ENCODE measurements at places on chromosomes 1 and 21. TPM values are rescaled to one million over a fixed set of nuclear protein-coding genes. Genes with fewer than 3 reads are reported as not detected.

GRCh38 chr21:43027846-43028731 is 47.5 kb downstream of the CBS start:
- DNase-seq, result no peak

GRCh38 chr21:29504751-29505321 is 206.1 kb downstream of the BACH1 start:
- no peak for DNase-seq

DNA sequence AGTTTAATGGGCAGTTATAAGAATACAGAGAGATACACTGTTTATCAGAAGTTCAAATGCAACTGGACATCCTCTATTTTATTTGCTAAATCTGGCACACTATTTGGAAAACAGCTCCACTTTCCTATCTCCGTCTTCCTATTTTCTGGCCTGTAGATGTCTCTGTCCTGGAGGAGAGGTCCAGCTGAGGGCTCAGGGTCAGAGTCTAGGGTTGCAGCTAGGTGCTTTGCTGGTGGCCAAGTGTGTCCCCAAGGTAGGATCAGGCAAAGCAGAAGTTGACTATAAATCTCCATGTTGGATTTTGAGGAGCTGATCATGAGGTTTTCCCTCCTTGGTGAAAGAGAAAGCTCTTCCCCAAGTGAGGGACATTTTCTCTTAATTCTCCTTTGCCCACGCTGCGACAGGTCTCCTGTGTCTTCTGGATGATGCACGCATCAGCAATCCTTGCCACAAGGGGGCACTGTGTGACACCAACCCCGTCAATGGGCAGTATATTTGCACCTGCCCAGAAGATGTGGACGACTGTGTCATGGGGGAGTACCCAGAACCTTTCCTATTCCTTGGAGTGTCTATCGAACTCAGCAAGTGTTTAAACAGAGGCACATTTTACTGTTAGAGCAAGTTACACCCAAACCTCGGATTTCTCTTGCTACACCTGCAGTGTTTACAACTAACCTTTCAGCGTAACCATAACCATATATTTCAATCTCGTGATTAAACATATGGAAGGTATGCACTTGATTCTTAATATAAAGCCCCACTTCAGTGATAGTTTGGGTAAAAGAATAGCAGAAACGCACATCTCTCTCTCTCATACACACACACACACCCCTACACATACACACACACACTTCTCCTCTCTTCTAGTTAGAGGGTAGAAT is 10.2 kb downstream of the ADAM30 start:
- DNase-seq, result no peak

GRCh38 chr1:33327587-33328325 is 6.9 kb upstream of the A3GALT2 start:
- no peak for DNase-seq

DNA sequence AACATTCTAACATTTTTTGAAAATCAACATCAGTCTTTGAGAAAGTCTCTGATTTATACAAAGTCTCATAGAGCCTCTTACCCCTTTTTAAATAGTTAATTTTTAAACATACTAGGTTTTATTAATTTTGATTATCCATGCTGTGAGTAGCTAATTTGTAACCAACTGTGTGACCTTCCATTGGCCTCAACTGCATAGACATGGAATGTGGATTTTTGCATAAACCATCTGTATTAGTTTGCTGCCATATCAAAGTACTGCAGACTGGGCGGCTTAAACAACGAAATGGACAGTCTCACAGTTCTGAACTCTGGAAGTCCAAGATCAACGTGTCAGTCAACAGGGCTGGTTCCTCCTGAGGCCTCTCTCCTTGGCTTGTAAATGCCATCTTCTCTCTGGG is 89.2 kb upstream of the AJAP1 start:
- no peak for DNase-seq

DNA sequence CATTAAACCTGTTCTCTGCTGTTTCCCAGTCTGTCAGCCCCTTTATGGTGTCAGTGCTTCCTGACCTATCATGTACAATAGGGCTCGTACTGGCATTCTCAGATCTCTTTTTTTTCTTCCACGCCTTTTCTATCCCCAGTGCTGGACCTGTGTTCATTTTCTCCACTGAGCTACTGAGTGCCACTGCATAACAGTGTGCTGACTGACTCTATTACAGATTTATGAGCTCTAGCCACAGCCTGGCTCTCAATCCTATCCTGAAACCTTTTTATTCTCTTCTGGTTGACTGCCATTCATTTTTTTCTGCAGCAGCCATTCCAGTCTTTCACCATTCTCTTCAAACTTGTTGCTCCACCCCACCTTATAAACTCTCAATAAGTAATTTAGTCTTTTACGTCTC is 59.6 kb upstream of the MACF1 start:
- DNase-seq, result no peak

GRCh38 chr1:145997016-145997717 is 788 bp upstream of the TXNIP start:
- DNase-seq, result no peak

- no peak for DNase-seq
Observed at GRCh38 chr1:15717418-15718125, 18.5 kb upstream of the SLC25A34 start.

DNA sequence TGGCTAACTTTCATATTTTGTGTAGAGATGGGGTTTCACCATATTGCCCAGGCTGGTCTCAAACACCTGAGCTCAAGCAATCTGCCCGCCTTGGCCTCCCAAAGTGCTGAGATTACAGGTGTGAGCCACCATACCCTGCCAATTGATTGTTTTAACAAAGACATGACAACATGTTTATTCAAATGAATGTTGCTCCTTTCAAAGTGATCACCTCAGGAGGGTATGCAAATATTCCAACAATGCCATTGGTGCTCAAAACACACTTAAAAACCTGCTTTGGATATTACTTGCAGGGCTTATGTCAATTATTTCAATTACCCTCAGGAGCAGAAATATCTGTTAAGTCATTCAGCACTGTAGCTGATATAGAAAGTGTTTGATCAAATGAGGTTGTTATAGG is 7.9 kb downstream of the LAX1 start:
- no peak for DNase-seq

DNA sequence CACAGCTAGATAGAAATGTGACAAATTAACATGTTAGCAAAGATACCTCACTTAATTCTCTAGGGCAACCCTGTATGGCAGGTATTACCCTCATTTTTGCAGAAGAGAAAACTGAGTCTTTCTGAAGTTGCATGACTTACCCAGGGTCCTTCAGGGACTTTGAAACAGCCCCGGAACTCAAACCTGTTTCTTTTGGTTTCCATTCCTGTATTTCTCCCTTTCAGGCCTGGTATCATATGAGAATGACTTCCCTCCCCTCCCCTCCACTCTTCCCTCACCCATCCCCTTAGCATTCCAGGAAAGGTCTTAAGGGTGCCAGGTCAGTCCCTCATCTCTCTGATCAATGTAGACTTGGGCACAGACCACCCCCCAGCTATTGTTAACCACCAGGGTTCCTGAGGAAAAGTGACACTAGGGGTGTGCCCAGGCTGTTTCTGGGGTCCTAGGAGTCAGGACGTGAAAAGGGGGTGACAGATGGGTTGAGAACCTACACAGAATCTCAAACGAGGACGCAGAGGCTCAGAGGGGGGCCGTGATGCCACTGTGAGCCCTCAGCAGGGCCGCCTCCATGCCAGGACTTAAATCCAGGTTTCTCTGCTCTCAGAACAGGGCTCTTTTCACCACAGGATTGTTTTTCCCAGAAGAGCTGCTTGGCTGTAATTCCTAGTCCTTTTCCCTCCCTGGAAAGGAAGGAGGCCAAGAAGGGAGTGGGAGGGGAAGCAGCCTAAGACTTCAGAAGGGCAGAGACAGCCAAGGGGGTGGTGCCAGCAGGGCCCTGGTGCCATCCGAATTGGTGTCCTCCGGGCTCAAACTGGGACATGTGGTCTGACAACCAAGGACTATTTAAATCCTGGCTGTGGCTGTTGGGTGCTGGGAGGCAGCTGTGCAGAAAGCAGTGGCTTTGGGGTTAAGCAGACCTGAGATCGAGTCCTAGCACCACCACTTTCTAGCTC is 2.1 kb upstream of the WASF2 start:
- no peak for DNase-seq

- peak; percentile 89 for DNase-seq
Observed at GRCh38 chr1:59393211-59394180, 96.6 kb downstream of the FGGY start.

DNA sequence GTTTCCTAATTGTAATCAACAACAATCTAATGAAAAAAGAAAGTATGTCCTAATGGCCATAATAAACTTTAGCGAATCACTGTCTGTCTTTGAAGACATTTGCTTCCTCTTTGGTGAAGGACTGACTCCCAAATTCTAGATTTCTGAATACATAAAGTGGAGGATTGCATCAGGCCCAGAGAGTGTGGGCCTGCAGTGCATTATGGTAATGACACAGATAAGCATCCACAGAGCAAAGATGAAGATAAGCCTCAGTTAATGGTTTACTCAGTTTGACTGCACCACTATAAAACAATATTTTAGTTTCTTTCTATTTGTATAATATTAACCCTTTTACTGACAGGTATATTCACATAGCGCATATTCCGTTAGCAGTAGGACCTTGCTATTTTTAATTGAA is 365.5 kb downstream of the KCTD3 start:
- no peak for DNase-seq

Gene DYNLT5
- polyA plus RNA-seq, result 1.7 TPM

Gene EDARADD
- polyA plus RNA-seq, result 7.5 TPM

Gene PM20D1
- polyA plus RNA-seq, result 2.0 TPM

Gene PFDN2
- 68.8 TPM for polyA plus RNA-seq

Gene OR2L8
- not detected for polyA plus RNA-seq

Gene MXRA8
- 215 TPM for polyA plus RNA-seq

Gene C1orf210
- polyA plus RNA-seq, result 28.4 TPM

Gene USH2A
- 0.07 TPM for polyA plus RNA-seq
